ENCODE measurements at places on chromosomes 6 and 20. TPM values are rescaled to one million over a fixed set of nuclear protein-coding genes. Genes with fewer than 3 reads are reported as not detected.

- no peaks in the 10 kb centered on the region for H3K4me1 ChIP-seq
- H3K27me3 ChIP-seq: no peaks in the 10 kb centered on the region
- no peak overlapping the region for H3K27ac ChIP-seq
- H3K36me3 ChIP-seq: no peaks in the 10 kb centered on the region
- DNase-seq: no peak
These were observed 32.5 kb upstream of the IYD start for GRCh38 chr6:150336299-150336698.

- no peaks in the 10 kb centered on the region for H3K36me3 ChIP-seq
- no peak for DNase-seq
- no peak overlapping the region for H3K4me3 ChIP-seq
- no peaks in the 10 kb centered on the region for H3K27me3 ChIP-seq
- H3K4me1 ChIP-seq: peaks cover 8% of the 10 kb centered on the region
These were observed 53.4 kb downstream of the HIVEP1 start for GRCh38 chr6:12065321-12066140.

GRCh38 chr6:109927052-109927451 is 51.1 kb upstream of the GPR6 start:
- DNase-seq: no peak
- H3K27me3 ChIP-seq: no peaks in the 10 kb centered on the region
- H3K36me3 ChIP-seq: no peaks in the 10 kb centered on the region
- no peak overlapping the region for H3K4me3 ChIP-seq
- no peaks in the 10 kb centered on the region for H3K4me1 ChIP-seq
- H3K27ac ChIP-seq: no peak overlapping the region

The SERPINB6 gene
- total RNA-seq: 29.4 TPM

GRCh38 chr6:134816300-134816699 is 133.6 kb downstream of the ALDH8A1 start:
- H3K27ac ChIP-seq: no peak overlapping the region
- H3K27me3 ChIP-seq: no peaks in the 10 kb centered on the region
- no peaks in the 10 kb centered on the region for H3K4me1 ChIP-seq

- no peaks in the 10 kb centered on the region for H3K4me1 ChIP-seq
- no peak overlapping the region for H3K4me3 ChIP-seq
- no peaks in the 10 kb centered on the region for H3K27me3 ChIP-seq
These were observed 58.2 kb upstream of the IL20RA start for GRCh38 chr6:137102851-137103492.

The GNAS-AS1 gene
- total RNA-seq: 11.7 TPM

DNA sequence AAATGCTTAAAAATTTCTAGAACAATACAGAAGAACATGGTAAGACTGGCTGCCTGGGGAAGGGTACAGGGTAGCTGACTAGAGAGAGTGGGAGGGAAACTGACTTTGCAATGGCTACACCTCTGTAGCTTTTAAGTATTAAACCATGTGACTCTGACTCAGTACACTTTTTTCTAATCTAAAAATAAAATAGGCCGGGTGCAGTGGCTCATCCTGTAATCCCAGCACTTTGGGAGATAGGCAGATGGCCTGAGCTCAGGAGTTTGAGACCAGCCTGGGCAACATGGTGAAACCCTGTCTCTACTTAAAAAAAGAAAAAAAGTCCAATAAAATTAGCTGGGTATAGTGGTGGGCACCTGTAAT is 18.5 kb downstream of the ATP9A start:
- H3K4me3 ChIP-seq: no peak overlapping the region
- H3K27me3 ChIP-seq: no peaks in the 10 kb centered on the region
- H3K4me1 ChIP-seq: no peaks in the 10 kb centered on the region
- no peaks in the 10 kb centered on the region for H3K36me3 ChIP-seq

GRCh38 chr6:53524455-53524815 is 20.5 kb downstream of the GCLC start:
- H3K4me3 ChIP-seq: no peak overlapping the region
- H3K4me1 ChIP-seq: peaks cover 14% of the 10 kb centered on the region
- H3K36me3 ChIP-seq: no peaks in the 10 kb centered on the region
- H3K27ac ChIP-seq: no peak overlapping the region

GRCh38 chr6:80366714-80367113 is 260.2 kb downstream of the BCKDHB start:
- H3K27ac ChIP-seq: no peak overlapping the region
- H3K27me3 ChIP-seq: no peaks in the 10 kb centered on the region
- no peaks in the 10 kb centered on the region for H3K36me3 ChIP-seq
- DNase-seq: no peak
- no peaks in the 10 kb centered on the region for H3K4me1 ChIP-seq

The NELFE gene
- total RNA-seq: 71.1 TPM

GRCh38 chr20:21503345-21503744 is 10.5 kb downstream of the NKX2-2 start:
- H3K27me3 ChIP-seq: peaks cover 35% of the 10 kb centered on the region
- no peak overlapping the region for H3K4me3 ChIP-seq
- no peak for DNase-seq
- no peaks in the 10 kb centered on the region for H3K36me3 ChIP-seq

GRCh38 chr20:37353285-37353849 is 7.4 kb downstream of the SRC start:
- no peak overlapping the region for H3K27ac ChIP-seq
- no peak overlapping the region for H3K4me3 ChIP-seq
- no peak for DNase-seq
- H3K27me3 ChIP-seq: no peaks in the 10 kb centered on the region
- H3K4me1 ChIP-seq: 0 out of 2 replicates have a peak, but pooled peaks cover 5% of the 10 kb centered on the region

GRCh38 chr20:7379621-7380220 is 560.5 kb downstream of the HAO1 start:
- no peak for DNase-seq
- peaks cover 4% of the 10 kb centered on the region for H3K4me1 ChIP-seq

DNA sequence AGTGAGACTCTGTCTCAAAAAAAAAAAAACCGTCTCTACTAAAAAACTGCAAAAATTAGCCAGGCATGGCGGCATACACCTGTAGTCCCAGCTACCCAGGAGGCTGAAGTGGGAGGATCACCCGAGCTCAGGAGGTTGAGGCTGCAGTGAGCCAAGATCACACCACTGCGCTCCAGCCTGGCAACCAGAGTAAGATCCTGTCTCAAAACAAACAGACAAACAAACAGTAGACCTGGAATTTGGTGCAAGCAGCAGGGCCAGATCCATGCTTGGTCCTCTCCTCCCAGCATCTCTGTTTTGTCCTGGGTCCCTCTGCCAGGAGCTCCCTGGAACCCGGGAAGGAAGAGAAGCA is 11.6 kb downstream of the RIPOR3 start:
- H3K4me3 ChIP-seq: no peak overlapping the region
- no peaks in the 10 kb centered on the region for H3K4me1 ChIP-seq
- no peak for DNase-seq
- no peak overlapping the region for H3K27ac ChIP-seq
- H3K36me3 ChIP-seq: no peaks in the 10 kb centered on the region

The ZC2HC1B gene
- total RNA-seq: not detected

GRCh38 chr20:48626938-48627736 is 200.7 kb downstream of the PREX1 start:
- H3K27ac ChIP-seq: no peak overlapping the region
- peaks cover 4% of the 10 kb centered on the region for H3K4me1 ChIP-seq
- H3K27me3 ChIP-seq: no peaks in the 10 kb centered on the region
- H3K4me3 ChIP-seq: no peak overlapping the region
- H3K36me3 ChIP-seq: no peaks in the 10 kb centered on the region
- no peak for DNase-seq

DNA sequence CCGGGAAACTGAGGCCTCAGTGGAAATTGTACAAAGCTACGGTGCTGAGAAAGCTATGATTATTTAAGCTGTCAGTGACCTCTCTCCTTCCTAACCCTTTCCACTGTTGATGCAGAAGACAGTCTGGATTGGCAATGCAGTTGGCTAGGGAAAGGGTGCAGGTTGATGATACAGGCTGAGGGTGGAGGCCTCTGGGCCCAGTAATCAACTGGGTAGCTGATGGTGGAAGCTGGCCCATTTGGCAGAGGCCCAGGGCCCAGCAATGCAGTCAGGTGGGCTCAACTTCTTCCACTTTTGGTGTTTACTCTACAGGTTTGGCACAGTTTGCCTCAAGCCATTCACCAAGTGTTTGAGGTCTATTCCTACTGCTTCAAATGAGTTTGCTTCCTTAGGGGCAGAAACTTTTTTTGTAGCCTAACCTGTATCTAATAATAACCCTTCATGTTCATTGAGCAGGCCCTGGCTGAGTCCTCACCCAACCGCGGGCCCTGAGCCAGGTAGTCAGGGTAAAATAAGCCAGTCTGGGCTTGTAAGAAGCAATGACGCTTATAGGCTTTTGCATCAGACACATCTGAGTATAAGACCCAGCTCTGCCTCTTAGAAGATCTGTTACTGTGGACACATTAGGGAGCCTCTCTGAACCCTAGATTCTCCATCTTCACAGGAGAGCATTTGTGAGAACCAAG is 12.1 kb downstream of the BCL2L1 start:
- peaks cover 14% of the 10 kb centered on the region for H3K36me3 ChIP-seq
- DNase-seq: no peak
- H3K27me3 ChIP-seq: no peaks in the 10 kb centered on the region
- H3K27ac ChIP-seq: no peak overlapping the region
- no peak overlapping the region for H3K4me3 ChIP-seq

GRCh38 chr6:130625825-130626527 is 201.2 kb upstream of the SMLR1 start:
- H3K4me3 ChIP-seq: no peak overlapping the region
- DNase-seq: no peak
- H3K27me3 ChIP-seq: no peaks in the 10 kb centered on the region
- H3K36me3 ChIP-seq: no peaks in the 10 kb centered on the region

The TRIM40 gene
- total RNA-seq: not detected

GRCh38 chr20:7938058-7938457 is 2.2 kb downstream of the HAO1 start:
- H3K36me3 ChIP-seq: no peaks in the 10 kb centered on the region
- H3K4me3 ChIP-seq: no peak overlapping the region
- no peaks in the 10 kb centered on the region for H3K4me1 ChIP-seq

GRCh38 chr6:70686548-70687133 is 19.0 kb downstream of the SMAP1 start:
- H3K36me3 ChIP-seq: no peaks in the 10 kb centered on the region
- DNase-seq: no peak
- H3K4me3 ChIP-seq: no peak overlapping the region
- no peak overlapping the region for H3K27ac ChIP-seq

- H3K27ac ChIP-seq: no peak overlapping the region
- H3K36me3 ChIP-seq: no peaks in the 10 kb centered on the region
- no peak overlapping the region for H3K4me3 ChIP-seq
- no peaks in the 10 kb centered on the region for H3K4me1 ChIP-seq
- no peak for DNase-seq
These were observed 514.5 kb upstream of the GJE1 start for GRCh38 chr6:141618180-141618581.

DNA sequence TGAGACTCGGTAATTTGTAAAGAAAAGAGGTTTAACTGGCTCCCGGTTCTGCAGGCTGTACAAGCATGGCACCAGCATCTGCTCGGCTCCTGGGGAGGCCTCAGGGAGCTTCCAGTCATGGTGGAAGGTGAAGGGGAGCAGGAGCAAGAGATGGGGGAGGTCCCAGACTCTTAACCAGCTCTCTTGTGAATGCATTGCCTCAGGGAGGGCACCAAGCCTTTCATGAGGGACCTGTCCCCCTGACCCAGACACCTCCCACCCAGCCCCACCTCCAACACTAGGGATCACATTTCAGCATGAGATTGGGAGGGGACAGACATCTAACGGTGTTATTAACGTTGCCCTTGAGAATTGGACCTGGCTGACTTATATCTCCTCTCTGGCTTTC is 68.6 kb downstream of the PTPN1 start:
- no peak overlapping the region for H3K4me3 ChIP-seq
- no peak for DNase-seq
- H3K36me3 ChIP-seq: peaks cover 27% of the 10 kb centered on the region
- no peak overlapping the region for H3K27ac ChIP-seq
- no peaks in the 10 kb centered on the region for H3K27me3 ChIP-seq
- H3K4me1 ChIP-seq: no peaks in the 10 kb centered on the region

GRCh38 chr6:133198725-133199124 is 42.4 kb upstream of the EYA4 start:
- no peaks in the 10 kb centered on the region for H3K27me3 ChIP-seq
- no peak for DNase-seq
- H3K4me1 ChIP-seq: no peaks in the 10 kb centered on the region
- H3K27ac ChIP-seq: no peak overlapping the region
- H3K4me3 ChIP-seq: no peak overlapping the region

GRCh38 chr6:167872538-167873210 is 46.0 kb downstream of the AFDN start:
- H3K4me1 ChIP-seq: no peaks in the 10 kb centered on the region
- H3K27ac ChIP-seq: no peak overlapping the region
- H3K4me3 ChIP-seq: no peak overlapping the region
- H3K27me3 ChIP-seq: no peaks in the 10 kb centered on the region
- DNase-seq: no peak
- H3K36me3 ChIP-seq: peaks cover 21% of the 10 kb centered on the region

- DNase-seq: no peak
- no peak overlapping the region for H3K4me3 ChIP-seq
- H3K36me3 ChIP-seq: no peaks in the 10 kb centered on the region
- H3K27ac ChIP-seq: no peak overlapping the region
- no peaks in the 10 kb centered on the region for H3K4me1 ChIP-seq
- H3K27me3 ChIP-seq: no peaks in the 10 kb centered on the region
These were observed 36.1 kb downstream of the FGD2 start for GRCh38 chr6:37041521-37041920.

The PTGIS gene
- 40.2 TPM for total RNA-seq

The ESR1 gene
- 0.17 TPM for total RNA-seq

GRCh38 chr20:56752274-56752673 is 123.2 kb downstream of the TFAP2C start:
- H3K4me1 ChIP-seq: peaks cover 7% of the 10 kb centered on the region
- no peak overlapping the region for H3K4me3 ChIP-seq
- no peak overlapping the region for H3K27ac ChIP-seq
- no peak for DNase-seq

The SPATS1 gene
- not detected for total RNA-seq

GRCh38 chr6:156881687-156882629 is 104.8 kb downstream of the ARID1B start:
- no peak overlapping the region for H3K4me3 ChIP-seq
- peaks cover 17% of the 10 kb centered on the region for H3K4me1 ChIP-seq
- no peak for DNase-seq
- H3K27ac ChIP-seq: no peak overlapping the region
- H3K27me3 ChIP-seq: no peaks in the 10 kb centered on the region

The WFDC12 gene
- total RNA-seq: not detected

DNA sequence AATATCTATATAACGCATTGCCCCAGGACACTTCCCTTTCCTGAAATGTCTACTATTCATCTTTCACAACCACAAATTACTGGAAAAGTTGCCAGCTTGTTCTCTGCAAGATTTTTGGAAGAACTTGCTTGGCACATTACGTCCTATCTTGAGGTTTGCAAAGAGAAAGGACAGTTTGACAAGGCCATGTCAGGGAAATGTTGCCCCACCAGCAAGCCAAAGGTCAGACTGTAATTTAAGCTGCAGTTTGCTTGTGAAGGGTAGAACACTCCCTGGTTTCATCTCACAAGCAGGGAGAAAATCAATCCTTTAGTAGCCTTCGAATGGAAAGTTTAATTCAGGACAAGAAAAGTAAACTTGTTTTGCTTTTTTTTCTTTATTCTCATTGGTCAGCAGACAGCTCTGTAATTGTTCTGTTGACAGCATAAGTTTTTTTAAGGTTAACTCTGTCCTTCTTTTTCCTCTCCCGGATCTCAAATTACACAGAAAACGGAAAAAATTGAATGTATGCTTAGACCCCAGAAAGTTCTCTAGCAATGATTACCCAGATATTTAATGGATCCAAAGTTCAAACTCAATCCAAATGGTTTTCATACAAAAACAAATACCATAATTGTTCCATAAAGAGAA is 541.8 kb upstream of the NRSN1 start:
- H3K27ac ChIP-seq: no peak overlapping the region
- H3K36me3 ChIP-seq: no peaks in the 10 kb centered on the region
- H3K4me1 ChIP-seq: no peaks in the 10 kb centered on the region
- no peaks in the 10 kb centered on the region for H3K27me3 ChIP-seq
- H3K4me3 ChIP-seq: no peak overlapping the region

Measured in H1 (cell line).